ENCODE measurements at places on chromosomes 7 and 10. TPM values are rescaled to one million over a fixed set of nuclear protein-coding genes. Genes with fewer than 3 reads are reported as not detected.

VSTM4 gene
- 1.3 TPM for total RNA-seq

CCDC71L gene
- 31.5 TPM for total RNA-seq

SPDYE16 gene
- total RNA-seq = not detected

TAS2R5 gene
- 0.57 TPM for total RNA-seq

ABCB1 gene
- total RNA-seq = 2.4 TPM

TMEM196 gene
- total RNA-seq = not detected

ACSM6 gene
- total RNA-seq = not detected

CALML3 gene
- total RNA-seq = not detected

GBX1 gene
- total RNA-seq = not detected

FAS gene
- 63.5 TPM for total RNA-seq

CAMK2B gene
- total RNA-seq = 0.22 TPM

JCAD gene
- 10.2 TPM for total RNA-seq

TCF7L2 gene
- total RNA-seq = 13.8 TPM

TMEM184A gene
- total RNA-seq = 0.44 TPM

OR6V1 gene
- not detected for total RNA-seq

GPR37 gene
- total RNA-seq = 4.6 TPM

STN1 gene
- total RNA-seq = 15.1 TPM

CDC14C gene
- not detected for total RNA-seq

HELLS gene
- 74.2 TPM for total RNA-seq

PROSER2 gene
- total RNA-seq = 7.7 TPM

TBX20 gene
- total RNA-seq = 16.0 TPM

MSMB gene
- not detected for total RNA-seq

KIF11 gene
- total RNA-seq = 47.4 TPM

TMEM236 gene
- under 0.01 TPM for total RNA-seq

CABCOCO1 gene
- total RNA-seq = 0.14 TPM

GJD4 gene
- total RNA-seq = not detected

HSPA12A gene
- total RNA-seq = 12.9 TPM

PSAP gene
- total RNA-seq = 373 TPM

NKX1-2 gene
- total RNA-seq = not detected

OR2A1 gene
- total RNA-seq = not detected

INMT gene
- 17.8 TPM for total RNA-seq

ADCY1 gene
- total RNA-seq = 0.29 TPM

ACBD7 gene
- total RNA-seq = not detected

PLAC9 gene
- total RNA-seq = 0.29 TPM

RBAK gene
- 7.4 TPM for total RNA-seq

CDHR1 gene
- not detected for total RNA-seq

CLDN4 gene
- not detected for total RNA-seq

RSPH10B gene
- total RNA-seq = under 0.01 TPM

SCIN gene
- total RNA-seq = 3.6 TPM

GSTO1 gene
- total RNA-seq = 299 TPM
